Ecto neural progenitor cell (in vitro differentiated cells): ENCODE measurements at places on chromosomes 5 and 9.

DNA sequence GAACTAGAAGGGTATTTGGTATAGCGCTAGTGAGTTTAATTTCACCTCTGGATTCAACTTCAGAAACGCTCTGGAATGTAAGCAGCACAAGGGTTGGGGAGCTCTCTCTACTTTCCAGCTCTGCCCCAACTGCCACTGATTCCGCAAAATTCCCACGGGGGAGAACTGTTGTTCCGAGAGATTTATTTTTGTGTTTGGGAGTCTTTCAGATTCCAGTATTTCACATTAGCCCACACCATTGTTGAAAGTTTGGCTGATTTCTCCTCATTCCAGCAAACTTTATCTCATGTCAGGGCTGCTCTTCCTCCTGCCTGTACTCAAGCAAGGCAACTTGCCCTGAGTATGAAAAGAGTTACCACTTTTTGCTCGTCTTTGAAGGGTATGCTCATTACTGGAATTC is 198.5 kb upstream of the EGFLAM start:
- no peak for DNase-seq

DNA sequence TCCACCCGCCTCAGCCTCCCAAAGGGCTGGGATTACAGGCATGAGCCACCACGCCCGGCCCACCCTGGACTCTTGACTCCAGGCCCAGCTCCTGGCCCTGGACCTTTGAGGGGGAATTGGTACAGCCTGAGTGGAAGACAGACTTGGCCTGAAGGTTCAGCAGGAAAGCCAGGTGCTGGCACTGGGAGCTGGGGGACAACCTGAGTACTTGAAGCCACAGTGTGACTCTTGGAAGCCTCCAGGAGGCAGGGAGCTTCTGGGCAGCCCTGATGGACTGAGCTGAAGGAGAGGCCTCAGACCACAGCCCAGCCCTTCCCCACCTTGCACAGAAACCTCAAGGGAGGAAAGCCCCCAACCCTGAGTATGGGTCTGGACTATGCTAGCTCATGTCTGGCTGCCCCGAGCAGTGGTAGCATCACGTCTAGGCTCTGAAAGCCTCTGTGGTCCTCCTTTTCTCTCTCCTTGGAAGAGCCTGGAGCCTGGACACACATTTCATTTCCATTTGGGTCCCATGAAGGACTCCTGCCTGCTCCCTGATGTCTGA is 54.1 kb downstream of the RASGEF1C start:
- no peak for DNase-seq

DNA sequence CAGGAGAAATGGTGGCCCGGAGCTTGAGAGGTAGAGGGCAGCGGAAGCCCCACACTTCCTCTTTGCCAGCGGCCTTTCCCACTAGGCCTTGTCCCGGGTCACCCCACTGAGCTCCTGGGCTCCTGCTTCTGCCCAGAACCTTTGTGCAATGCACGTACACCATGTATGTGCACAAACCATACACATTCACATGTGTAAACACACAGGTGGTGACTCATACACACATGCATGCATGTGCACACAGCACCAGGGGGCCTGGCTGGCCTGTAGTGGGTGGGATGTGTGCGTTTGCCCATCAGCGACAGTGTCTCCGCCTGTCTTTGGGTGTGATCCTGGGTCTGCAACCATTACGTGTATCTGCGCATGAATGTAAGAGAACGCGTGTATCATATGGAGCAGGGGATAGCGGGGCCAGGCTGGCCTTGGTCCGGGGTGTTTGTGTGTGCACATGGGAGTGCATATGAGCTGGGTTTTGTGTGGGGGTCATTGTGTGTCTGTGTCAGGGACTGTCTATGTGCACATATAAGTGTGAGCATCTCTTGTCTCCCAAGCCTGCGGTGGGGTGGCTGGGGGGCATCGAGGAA is 43.7 kb downstream of the PSD2 start:
- DNase-seq: no peak

- DNase-seq: no peak
Observed at GRCh38 chr5:168227001-168227400, 64.4 kb upstream of the WWC1 start.

- no peak for DNase-seq
Observed at GRCh38 chr5:150946351-150946905, 41.6 kb upstream of the ZNF300 start.

- peak; percentile 80 for DNase-seq
Observed at GRCh38 chr9:130444565-130445221, at the start of gene ASS1. Gene ASS1 (plus strand): TSS chr9:130444961. CDS start chr9:130452229, 7,268 bp downstream.

GRCh38 chr5:135242021-135242865 is 156.8 kb downstream of the MACROH2A1 start:
- DNase-seq: peak; percentile 32

GRCh38 chr9:94672811-94673487 is 33.6 kb upstream of the FBP1 start:
- no peak for DNase-seq

GRCh38 chr9:114053246-114054005 is 24.7 kb downstream of the AMBP start:
- DNase-seq: no peak

GRCh38 chr9:27088981-27089380 is 20.0 kb upstream of the TEK start:
- no peak for DNase-seq

DNA sequence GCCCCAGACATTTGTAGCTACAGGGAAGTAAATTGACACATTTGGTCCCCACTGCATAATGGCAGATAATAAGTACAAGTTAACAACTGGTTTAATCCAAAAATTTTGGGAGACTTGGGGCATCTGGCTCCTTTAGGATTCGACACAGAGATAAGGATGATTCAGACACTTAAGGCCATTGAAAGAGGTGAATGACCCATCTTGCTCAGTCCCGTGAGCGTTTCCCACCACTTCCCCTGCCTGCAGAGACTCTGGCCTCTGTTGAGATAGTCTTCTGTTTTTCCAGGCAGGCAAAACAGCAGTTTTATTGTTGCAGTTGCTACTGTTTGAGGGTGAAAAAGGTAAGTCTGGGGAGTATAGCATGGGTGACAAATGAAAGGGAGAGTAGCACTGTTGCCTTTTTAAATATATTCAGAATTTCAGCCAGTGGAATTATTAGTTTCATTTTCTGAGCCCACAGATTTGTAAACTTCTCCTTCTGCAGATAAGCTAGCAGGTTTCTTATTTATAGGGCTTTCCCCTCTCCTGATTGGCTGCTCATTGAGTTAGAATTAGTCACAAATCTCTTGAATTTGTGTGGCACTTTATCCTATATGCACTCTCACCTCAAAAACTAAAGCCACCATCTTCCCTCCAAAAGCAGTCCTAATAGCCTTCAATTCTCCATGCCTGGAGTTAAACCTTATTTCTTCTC is 19.3 kb downstream of the ACO1 start:
- no peak for DNase-seq

- no peak for DNase-seq
Observed at GRCh38 chr5:40401284-40402006, 278.3 kb upstream of the PTGER4 start.

DNA sequence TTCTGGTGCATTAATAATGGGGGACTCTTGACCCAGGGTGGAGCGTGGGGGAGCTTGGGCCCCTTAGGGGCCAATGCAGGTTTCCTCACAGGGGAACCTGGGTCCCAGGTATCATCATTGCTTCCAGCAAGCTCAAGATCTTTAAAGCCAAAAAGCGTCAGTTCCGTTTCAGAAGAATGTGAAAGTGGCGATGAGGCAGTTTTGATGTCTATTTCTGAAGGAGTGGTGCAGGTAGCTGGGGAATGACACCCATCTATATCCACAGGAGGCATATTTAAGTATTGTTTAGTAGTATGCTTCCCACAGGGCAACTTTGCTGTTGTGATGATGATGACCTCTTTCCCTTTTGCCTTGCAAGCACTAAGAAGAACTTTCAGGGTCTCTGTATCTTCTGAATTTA is 10.8 kb downstream of the ANKRD34B start:
- no peak for DNase-seq

GRCh38 chr9:89822996-89823395 is 218.2 kb downstream of the GADD45G start:
- no peak for DNase-seq

DNA sequence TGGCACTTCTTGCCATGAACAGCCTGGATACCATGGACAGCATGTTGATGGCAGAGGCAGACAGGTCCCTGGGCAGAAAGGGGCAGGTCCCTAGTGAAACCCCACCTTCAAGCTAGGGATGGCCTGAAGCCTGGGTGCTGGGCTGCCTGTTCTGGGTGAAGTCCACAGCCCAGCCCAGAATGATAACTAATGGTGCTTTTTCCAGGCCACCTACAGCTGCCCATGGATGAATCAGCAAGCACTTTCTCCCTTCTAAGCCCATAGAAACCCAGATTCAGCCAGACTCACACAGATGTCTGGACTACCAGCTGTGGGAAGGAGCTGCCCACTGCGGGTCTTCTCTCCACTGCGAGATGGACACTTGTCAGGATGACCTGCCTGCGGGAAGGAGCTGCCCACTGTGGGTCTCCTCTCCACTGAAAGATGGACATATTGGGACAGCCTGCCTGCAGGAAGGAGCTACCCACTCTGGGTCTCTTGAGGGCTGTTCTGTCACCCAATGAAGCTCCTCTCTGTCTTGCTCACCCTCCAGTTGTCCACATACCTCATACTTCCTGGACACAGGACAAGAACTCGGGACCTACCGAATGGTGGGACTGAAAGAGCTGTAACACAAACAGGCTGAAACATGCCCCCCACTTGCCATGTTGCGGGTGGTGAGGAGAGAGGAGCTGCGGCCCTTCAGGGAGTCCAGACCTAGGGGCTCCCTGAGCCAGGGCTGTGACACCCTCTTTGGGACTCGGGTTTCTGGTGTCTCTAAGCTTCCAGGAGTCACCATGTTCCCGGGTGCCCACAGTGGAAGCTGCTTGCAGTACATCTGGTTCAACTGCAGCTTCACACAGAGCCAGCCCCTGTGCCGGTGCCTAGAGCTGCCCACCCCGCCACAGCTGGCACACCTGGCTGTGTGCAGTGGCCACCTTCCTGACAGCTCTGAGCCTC is 60.7 kb upstream of the SYNPO start:
- DNase-seq: no peak

DNA sequence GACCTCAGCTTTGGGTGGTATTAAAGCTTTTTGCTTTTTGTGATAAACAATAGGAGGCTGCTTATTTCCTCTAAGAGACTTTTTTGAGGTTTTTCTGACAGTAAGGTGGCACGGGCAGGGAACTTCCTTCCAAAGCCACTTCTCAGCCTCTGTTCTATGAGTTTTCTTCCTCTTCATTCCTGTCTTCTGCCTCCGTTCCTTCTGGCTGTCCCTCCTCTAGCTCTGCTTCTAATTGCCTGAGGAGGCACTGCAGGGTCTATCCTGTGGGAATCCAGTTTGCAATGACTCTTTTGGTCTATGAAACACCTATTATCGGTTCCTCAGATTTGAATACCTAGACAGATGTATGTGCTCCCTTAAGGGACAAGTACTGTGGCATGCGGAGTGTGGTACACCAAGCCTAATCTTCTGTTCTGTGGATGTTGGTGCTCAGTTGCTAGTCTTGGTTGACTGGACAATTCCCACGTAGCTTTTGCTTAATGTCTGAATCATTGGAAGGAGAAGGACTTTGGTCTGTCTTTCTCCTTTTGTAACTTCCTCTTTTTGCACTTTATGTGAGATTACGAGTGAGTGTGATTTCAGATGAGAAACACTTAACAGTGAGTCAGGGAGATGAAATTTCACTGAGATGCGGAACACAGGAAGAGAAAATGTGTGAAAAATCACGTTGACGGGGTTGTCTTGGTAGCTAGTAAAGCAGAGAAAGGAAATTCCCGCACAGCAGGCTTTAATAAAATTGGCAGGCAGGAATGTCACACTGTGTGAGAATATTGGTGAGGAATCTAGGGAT is 305.2 kb downstream of the EFNA5 start:
- DNase-seq: no peak

- no peak for DNase-seq
Observed at GRCh38 chr5:150510460-150511263, 2.7 kb downstream of the NDST1 start.

DNA sequence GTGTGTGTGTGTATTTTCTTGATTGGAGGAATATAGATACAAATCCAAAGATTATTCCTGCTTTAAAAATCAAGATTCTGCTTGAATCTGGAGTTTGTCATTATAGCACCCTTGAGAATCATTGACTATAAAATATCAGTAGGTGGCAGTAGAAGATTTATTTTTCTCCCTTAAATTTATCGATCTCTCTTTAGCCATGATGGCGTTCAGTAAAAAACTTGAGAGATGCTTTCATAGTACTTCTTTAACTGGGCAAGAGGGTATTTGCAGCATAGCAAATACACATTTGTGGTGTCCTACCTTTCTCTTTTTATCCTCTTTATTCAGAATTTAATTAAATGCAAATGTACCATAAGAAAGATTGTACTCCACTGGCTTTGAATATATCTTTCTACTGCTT is 307.7 kb downstream of the ADGRV1 start:
- DNase-seq: no peak

DNA sequence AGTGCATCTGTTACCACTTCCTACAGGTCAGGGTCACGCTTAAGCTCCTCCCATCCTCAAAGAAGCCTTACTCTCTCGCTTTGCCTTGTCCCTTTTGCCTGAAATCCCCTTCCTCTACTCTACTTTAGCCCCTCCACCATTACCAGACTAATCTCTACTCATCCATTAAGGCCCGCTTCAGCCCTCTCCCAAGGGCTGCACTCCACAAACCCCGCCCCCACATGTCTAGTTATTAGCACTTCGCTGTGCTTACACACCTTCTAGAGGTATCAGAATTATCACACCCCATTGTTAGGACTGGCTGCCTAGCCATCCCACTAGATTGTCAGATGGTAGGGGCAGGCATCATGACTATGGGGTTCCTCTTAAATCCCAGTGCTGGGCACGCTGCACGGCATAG is 565.7 kb upstream of the WWC1 start:
- DNase-seq: no peak

GRCh38 chr5:158198636-158199035 is 339.7 kb upstream of the CLINT1 start:
- DNase-seq: no peak

DNA sequence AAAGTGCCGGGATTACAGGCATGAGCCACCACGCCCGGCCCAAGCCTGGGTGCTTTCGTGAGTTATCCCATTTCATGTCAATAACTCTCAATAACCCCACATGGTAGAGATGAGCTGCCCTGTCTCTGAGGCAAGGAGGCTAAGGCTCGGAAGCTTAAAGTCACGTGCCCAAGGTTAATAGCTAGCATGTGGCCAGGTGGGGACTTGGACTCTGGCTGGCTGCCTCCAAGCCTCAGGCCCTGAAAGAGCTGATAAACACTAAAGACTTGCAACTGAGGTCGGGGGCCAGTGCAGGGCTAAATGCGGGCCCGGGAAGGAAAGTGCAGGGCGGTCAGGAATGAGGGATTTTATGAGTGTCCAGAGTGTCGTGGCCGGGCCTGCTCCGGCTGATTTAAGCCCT is 30.9 kb upstream of the BARHL1 start:
- no peak for DNase-seq

DNA sequence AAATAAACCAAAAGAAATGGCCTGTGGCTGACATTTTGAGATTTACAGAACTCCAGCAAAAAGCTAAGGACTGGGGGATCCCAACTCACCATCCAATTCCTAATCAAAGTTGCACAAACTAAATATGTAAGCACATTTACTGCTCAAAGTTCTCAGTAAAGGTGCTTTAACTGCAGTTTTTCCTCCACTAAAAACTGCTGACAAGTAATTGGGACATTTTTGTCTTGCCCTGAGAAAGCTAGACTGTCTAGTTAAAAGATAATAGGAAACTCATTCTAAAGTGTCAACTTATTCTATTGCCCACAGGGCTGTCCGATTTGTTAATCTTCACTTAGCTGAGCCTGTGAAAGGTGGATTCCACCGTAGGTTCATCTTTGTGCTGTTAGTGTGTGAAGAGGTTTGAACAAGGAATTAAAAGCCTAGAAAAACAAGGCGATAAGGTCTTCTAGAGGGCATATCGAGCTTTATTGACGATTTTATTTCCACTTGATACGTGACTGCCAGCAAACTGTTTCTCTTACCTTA is 1.0 kb downstream of the DOCK8 start:
- no peak for DNase-seq
